Activated T-helper 1 cell treated with anti-CD3 and anti-CD28 coated beads, Interleukin-2, amount 50 U/mL, for 16 hours (primary cell): ENCODE measurements at places on chromosomes 2 and 18.

GRCh38 chr2:98472961-98473746 is 28.5 kb downstream of the INPP4A start:
- no peak for DNase-seq

- DNase-seq, result no peak
These were observed 96.9 kb downstream of the ACTR3 start for GRCh38 chr2:113986762-113987290.

DNA sequence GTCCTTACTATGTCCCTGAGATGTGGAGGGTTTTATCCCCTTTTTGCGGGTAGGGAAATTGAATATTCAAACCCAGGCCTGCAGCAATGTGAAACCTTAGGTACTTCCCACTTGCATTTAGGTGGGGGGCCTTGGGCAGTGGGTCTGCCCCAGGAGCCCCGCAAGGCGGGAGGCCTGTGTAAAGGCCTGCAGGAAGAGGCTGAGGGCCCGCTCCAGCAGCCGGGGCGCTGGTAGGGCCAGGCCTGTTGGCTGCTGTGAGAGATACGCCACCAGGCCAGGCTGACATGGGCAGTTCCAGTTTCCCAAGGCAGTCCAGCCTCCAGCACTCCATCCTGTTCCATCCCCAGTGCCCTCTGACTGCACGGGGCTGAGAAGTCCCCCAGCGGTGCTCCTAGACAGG is 64.2 kb downstream of the GBX2 start:
- no peak for DNase-seq

DNA sequence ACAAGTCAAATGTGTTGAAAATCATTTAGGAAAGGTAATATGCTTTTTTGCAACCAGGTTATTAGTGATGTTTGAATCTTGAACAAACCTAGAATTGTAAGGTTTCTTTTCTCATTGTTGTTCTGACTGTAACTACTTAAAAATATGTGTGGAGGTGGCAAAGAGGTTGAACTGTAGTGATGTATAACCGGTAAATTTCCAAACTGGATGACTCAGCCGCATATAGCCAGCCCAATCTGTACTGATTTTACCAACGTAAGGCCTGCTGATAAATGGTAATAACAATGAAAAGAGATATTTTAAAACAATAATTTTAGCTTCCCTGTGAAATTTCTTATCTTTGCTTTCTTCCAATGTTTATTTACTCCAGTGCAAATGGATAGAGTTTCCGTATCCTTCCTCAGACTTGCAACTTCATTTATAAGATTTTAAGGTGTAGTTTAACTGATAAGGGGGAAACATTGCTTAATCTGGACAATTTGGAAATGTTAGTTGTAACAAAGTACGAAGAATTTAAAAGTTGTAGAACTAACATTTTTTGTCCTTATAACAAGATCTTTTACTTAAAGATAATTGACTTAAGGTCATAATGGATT is 1170.4 kb upstream of the ZEB2 start:
- DNase-seq, result no peak

DNA sequence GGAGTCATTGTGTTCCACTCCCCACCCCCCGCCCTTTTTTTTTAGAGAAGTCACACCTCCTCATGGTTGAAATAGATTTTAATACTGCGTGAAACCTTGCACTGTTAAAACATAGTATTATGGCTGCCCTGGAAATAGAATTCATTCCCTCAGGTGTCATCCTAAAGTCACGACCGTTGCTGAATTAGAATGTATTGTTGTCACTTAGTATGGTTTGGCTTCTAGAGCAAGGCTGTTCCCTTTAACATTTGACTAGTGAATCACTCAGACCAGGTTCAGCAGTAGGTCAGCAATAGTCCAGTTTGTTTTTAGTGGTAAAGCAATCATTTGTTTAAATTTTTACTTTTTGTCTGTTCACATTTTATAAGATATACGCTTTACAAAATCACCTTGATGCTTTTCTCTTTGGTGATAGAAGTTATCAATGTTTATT is 1.2 kb downstream of the BABAM2 start:
- DNase-seq, result no peak

- no peak for DNase-seq
These were observed 101.6 kb upstream of the THOC1 start for GRCh38 chr18:369224-370015.

- DNase-seq, result no peak
These were observed 119.6 kb downstream of the ZFP36L2 start for GRCh38 chr2:43106559-43107527.
